Stimulated activated CD4-positive, alpha-beta T cell treated with anti-CD3 and anti-CD28 coated beads, Interleukin-4, amount 100 ng/mL, for 48 hours (primary cell): ENCODE measurements at places on chromosomes 5 and 9.

GRCh38 chr5:1312993-1313833 is 18.3 kb upstream of the TERT start:
- DNase-seq, result peak; percentile 7

GRCh38 chr9:71005456-71005855 is 116.0 kb downstream of the TRPM3 start:
- no peak for DNase-seq

DNA sequence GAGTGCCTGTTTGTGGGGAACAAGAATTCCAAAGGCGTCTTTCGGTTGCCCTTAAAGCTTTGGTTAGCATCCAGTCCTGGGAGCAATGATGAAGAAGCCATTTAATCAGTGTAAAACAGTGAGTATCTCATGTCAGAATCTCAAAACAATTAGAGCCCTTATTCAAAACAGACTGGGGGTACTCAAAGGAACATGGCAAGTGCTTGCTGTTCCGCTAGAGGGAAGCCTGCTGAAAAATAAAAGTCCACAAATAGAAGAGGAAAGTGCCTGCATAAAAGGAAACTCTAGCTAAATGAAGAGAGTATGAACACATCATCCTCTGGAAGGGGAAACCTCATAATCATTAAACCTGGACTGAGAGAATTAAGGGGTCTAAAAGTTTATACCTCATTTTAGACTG is 26.4 kb downstream of the FBXL7 start:
- DNase-seq, result no peak

GRCh38 chr5:134178096-134178419 is 1.3 kb upstream of the SKP1 start:
- DNase-seq, result no peak

GRCh38 chr5:109580225-109580624 is 109.5 kb upstream of the MAN2A1 start:
- no peak for DNase-seq

GRCh38 chr5:163532171-163533084 is 27.0 kb downstream of the MAT2B start:
- no peak for DNase-seq

DNA sequence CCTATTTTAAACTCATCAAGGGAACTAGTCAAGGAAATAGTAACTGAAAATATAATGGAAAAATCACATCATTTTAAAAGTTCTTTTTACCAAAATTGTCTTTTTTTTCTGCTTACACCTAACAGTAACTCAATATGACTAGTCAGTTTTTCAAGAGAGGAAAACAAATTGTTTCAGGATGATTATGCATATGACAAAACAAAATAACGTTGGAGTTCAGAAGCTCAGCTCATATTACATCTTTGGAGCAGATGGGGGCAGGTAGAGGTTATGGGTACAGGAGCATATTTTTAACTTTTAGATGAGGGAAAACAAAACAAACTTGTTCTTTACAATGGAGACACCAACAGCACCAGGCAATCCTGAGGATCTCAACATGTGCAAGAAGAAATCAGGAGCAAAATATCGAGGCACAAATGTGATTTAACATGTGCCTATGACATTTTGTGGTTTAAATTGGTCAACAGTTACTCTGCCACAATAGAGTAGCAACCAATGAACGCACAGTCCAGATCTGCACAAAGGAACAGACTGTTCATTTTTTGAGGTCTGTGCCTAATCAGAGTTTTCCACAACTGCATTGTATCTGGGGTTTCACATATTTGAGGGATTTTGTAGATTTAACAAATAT is 659.0 kb downstream of the ANXA1 start:
- DNase-seq, result no peak

GRCh38 chr5:51475628-51476027 is 92.4 kb downstream of the ISL1 start:
- no peak for DNase-seq

GRCh38 chr9:108045851-108046250 is 556.3 kb upstream of the KLF4 start:
- DNase-seq, result no peak

- DNase-seq, result no peak
Measured at GRCh38 chr9:98906273-98907040, 37.2 kb upstream of the COL15A1 start.

GRCh38 chr5:66958201-66958979 is 238.2 kb downstream of the CD180 start:
- DNase-seq, result no peak
